ENCODE measurements at places on chromosomes 11 and 22. TPM values are rescaled to one million over a fixed set of nuclear protein-coding genes. Genes with fewer than 3 reads are reported as not detected.

The MUC2 gene
- polyA plus RNA-seq = not detected

The CNGA4 gene
- not detected for polyA plus RNA-seq

The C11orf52 gene
- not detected for polyA plus RNA-seq

The RHOD gene
- not detected for polyA plus RNA-seq

The BAIAP2L2 gene
- not detected for polyA plus RNA-seq

The PHRF1 gene
- 5.4 TPM for polyA plus RNA-seq

The TMEM41B gene
- 5.4 TPM for polyA plus RNA-seq

The OR5B21 gene
- not detected for polyA plus RNA-seq

The MACROD1 gene
- 7.1 TPM for polyA plus RNA-seq

The MS4A12 gene
- not detected for polyA plus RNA-seq

The LARGE2 gene
- polyA plus RNA-seq = not detected

GRCh38 chr11:6648501-6648900 lies 7.1 kb downstream of the DCHS1 start:
- no peaks in the 10 kb centered on the region for H3K27me3 ChIP-seq
- no peak overlapping the region for H3K27ac ChIP-seq
- H3K4me3 ChIP-seq = no peak overlapping the region
- no peak for DNase-seq
- H3K36me3 ChIP-seq = no peaks in the 10 kb centered on the region

DNA sequence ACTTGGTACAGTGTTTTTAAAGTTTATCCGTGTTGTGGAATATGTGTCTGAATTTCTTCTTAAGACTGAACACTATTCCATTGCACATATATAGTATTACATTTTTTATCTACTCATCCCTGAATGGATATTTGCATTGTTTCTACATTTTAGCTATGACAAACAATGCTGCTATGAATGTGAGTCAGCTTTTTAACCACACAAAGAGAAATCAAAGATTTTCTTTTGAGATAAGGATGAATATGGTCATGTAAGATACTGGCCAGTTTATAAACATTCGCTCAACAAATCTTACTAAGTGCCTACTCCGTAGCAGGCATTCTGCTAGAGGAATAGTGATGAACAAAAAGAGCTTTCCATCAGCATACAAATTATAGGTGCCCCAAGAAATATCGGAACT lies 16.5 kb upstream of the OR9G4 start:
- DNase-seq = no peak
- peaks cover 2% of the 10 kb centered on the region for H3K27me3 ChIP-seq
- H3K4me3 ChIP-seq = no peak overlapping the region
- H3K27ac ChIP-seq = no peak overlapping the region

- peak overlapping the region; percentile 23 for H3K4me3 ChIP-seq
- no peaks in the 10 kb centered on the region for H3K36me3 ChIP-seq
- H3K27ac ChIP-seq = peak overlapping the region; percentile 56
Measured at GRCh38 chr22:21832291-21833290, 34.9 kb downstream of the MAPK1 start.

GRCh38 chr11:8739309-8739793 lies 56.8 kb downstream of the RPL27A start:
- no peak overlapping the region for H3K4me3 ChIP-seq
- DNase-seq = no peak
- no peak overlapping the region for H3K27ac ChIP-seq
- no peaks in the 10 kb centered on the region for H3K36me3 ChIP-seq

DNA sequence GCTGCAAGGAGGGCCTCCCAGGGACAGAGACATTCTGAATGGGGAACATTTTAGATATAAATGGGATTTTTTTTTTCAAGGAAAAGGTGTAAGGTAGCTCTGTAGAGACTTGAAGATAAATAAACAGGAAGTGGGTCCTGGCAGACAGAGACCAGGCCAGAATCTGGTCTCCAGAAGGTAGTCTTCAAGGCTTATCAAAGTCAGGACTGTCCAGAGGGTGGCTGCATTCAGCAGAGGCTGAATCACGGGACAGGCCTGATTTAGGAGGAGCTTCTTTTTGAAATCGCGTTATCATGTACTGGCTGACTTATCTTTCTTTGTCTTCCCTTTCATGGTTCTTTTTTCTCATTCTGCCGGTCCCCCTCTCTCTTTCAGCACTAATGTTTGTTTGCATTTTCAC lies 542.9 kb downstream of the NTM start:
- peaks cover 3% of the 10 kb centered on the region for H3K36me3 ChIP-seq
- no peak for DNase-seq
- no peak overlapping the region for H3K27ac ChIP-seq

DNA sequence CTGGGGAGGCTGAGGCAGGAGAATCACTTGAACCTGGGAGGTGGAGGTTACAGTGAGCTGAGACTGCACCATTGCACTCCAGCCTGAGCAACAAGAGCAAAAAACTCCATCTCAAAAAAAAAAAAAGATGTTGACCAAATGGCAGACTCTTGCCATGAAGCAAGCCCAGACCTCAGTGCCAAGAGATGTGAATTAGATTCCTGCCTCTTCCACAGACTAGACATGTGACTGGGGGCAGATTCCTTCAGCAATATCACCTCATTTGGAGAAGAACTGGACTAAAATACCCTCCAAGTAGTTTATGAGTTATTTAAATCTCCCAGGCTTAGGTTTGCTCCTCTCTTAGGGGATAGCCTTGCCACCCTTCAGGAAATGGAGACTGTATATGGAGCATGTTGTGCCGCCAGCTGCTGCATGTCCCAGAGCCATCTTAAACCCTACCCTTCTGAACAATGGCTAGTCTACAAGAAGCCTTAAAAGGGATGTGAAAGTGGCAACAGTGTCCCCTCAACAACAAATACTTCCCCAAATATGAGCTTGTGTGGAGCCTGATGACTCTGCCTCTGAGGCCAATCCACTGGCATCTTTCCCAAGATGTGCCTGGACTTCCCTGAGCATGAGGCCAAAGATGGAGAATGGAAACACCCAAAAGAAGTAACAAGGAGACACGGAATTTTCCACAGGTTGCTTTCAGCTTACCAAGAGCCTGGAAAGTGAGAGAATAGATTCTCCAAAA lies 763 bp upstream of the MS4A7 start:
- H3K27ac ChIP-seq = peak overlapping the region; percentile 54
- H3K4me1 ChIP-seq = peaks cover 3% of the 10 kb centered on the region
- H3K4me3 ChIP-seq = no peak overlapping the region
- H3K36me3 ChIP-seq = no peaks in the 10 kb centered on the region
- DNase-seq = no peak
- H3K27me3 ChIP-seq = no peaks in the 10 kb centered on the region

GRCh38 chr22:25548866-25549464 lies 15.5 kb upstream of the GRK3 start:
- peaks cover 10% of the 10 kb centered on the region for H3K4me1 ChIP-seq
- H3K27ac ChIP-seq = no peak overlapping the region
- H3K27me3 ChIP-seq = no peaks in the 10 kb centered on the region
- no peak overlapping the region for H3K4me3 ChIP-seq
- H3K36me3 ChIP-seq = no peaks in the 10 kb centered on the region
- DNase-seq = no peak

DNA sequence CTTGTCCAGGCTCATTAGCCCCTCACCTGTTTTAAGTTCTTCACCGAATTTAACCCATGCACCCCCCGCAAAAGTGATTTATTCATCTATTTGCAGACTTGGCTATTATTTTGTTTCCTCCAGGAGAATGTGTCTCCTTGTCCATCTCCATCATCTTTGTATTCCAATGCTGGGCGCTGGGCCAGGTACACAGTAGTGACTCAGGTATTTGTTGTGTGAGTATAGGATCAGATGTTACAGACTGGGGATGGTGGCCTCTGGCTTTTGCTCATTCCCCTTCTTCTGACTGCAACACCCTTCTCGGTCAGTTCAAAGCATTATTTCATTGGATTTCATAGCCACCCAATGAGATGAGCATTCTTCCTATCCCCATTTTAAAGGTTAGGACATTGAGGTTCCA lies 408.2 kb downstream of the MN1 start:
- H3K36me3 ChIP-seq = no peaks in the 10 kb centered on the region
- no peak overlapping the region for H3K4me3 ChIP-seq
- H3K27me3 ChIP-seq = peaks cover 6% of the 10 kb centered on the region
- no peak overlapping the region for H3K27ac ChIP-seq

- peaks cover 7% of the 10 kb centered on the region for H3K27me3 ChIP-seq
- H3K36me3 ChIP-seq = no peaks in the 10 kb centered on the region
- H3K4me1 ChIP-seq = peaks cover 8% of the 10 kb centered on the region
- no peak overlapping the region for H3K27ac ChIP-seq
- no peak overlapping the region for H3K4me3 ChIP-seq
- no peak for DNase-seq
Measured at GRCh38 chr11:131691181-131692041, 321.0 kb downstream of the NTM start.

DNA sequence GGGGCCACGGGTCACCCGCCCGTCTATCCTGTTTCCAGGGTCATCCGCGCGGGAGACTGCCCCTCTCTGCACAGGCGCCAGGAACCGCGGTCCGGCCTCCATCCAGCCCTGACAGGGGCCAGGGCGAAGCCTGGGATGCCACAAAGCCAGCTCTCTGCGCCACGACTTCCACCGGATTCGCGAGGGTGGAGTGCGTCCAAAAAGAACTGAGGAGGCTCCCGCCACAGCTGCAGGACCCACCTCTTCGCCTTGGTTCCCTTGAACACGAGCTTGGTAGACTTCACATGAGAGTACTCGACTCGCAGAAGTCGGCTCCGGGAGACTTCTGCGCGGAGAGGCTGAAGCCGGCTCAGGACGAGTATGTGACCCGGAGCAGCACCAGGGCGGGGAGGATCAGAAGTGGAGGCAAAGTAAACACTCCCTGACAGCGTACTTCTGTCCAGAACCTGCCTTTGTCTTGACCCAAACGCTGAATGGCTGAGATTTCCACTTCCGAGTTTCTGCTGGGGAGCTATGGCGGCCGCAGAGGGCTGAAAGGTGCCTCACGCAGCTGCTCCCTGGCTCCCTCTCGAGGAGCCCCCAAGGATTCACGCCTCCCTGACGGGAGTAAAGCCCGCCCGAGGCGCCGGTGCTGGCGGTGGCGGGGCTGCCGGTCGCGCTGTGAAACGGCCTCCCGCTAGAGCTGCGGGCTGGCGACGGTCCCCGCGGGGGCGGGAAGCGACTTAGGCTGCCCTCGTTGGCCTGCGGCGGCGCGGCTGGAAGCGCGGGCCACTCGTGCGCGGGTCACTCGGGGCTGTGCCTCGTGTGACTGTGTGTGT lies 4566.7 kb upstream of the OR11H1 start:
- no peak overlapping the region for H3K27ac ChIP-seq
- peaks cover 5% of the 10 kb centered on the region for H3K36me3 ChIP-seq
- no peaks in the 10 kb centered on the region for H3K4me1 ChIP-seq
- no peak for DNase-seq
- no peaks in the 10 kb centered on the region for H3K27me3 ChIP-seq

GRCh38 chr22:44412136-44412731 lies 85.8 kb downstream of the RTL6 start:
- H3K27ac ChIP-seq = no peak overlapping the region
- DNase-seq = no peak
- no peak overlapping the region for H3K4me3 ChIP-seq
- peaks cover 14% of the 10 kb centered on the region for H3K27me3 ChIP-seq

- no peaks in the 10 kb centered on the region for H3K36me3 ChIP-seq
- H3K27ac ChIP-seq = no peak overlapping the region
- H3K4me3 ChIP-seq = no peak overlapping the region
- H3K27me3 ChIP-seq = peaks cover 7% of the 10 kb centered on the region
Measured at GRCh38 chr22:46000081-46001027, 23.4 kb upstream of the WNT7B start.

- peaks cover 14% of the 10 kb centered on the region for H3K27me3 ChIP-seq
- no peaks in the 10 kb centered on the region for H3K36me3 ChIP-seq
- peaks cover 10% of the 10 kb centered on the region for H3K4me1 ChIP-seq
- no peak for DNase-seq
Measured at GRCh38 chr11:110716361-110716760, 4.1 kb upstream of the ARHGAP20 start.

- peaks cover 3% of the 10 kb centered on the region for H3K27me3 ChIP-seq
- H3K4me1 ChIP-seq = no peaks in the 10 kb centered on the region
- no peak overlapping the region for H3K4me3 ChIP-seq
- no peak overlapping the region for H3K27ac ChIP-seq
Measured at GRCh38 chr11:128564642-128565245, 22.6 kb downstream of the ETS1 start.

GRCh38 chr11:62747475-62748160 lies 6.3 kb downstream of the ZBTB3 start:
- no peak for DNase-seq
- H3K27ac ChIP-seq = no peak overlapping the region
- peaks cover 5% of the 10 kb centered on the region for H3K4me1 ChIP-seq
- H3K4me3 ChIP-seq = no peak overlapping the region

- no peaks in the 10 kb centered on the region for H3K27me3 ChIP-seq
- H3K36me3 ChIP-seq = no peaks in the 10 kb centered on the region
- H3K27ac ChIP-seq = no peak overlapping the region
- no peaks in the 10 kb centered on the region for H3K4me1 ChIP-seq
Measured at GRCh38 chr11:100294748-100295147, 392.3 kb upstream of the ARHGAP42 start.

DNA sequence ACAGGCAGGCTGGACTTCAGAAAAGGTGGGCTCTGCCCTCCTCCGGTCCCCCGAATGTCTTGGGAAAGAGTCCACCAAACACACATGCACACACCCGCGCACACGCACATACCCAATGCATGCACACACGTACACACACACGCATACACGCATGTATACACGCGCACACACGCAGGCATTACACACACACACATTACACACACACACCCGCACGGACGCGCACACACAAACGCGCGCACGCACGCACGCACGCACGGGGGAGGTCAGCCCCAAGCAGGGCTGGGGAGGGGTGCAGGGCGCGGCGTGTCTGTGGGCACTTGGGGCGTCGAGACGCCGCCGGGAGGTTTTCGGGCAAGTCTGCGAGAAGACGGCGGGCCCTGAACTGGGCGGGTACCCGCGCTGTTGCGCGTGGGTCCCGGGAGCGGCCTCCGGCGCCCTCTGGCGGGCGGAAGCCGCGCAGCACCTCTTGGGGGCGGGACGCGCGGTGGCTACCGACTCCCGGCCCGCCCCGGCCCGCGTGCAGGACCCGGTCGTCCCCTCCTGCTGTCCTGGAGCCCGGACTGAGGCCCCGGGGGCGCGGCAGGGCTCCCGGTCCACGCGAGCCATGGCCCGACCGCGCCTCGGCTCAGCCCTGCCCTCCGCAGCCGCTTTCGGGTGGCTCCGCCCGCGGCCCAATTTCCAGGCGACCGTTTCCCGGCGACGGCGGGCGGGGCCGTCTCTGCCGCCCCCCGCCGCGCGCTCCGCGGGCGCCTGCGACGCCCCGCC lies 3.6 kb downstream of the SEPTIN5 start:
- no peaks in the 10 kb centered on the region for H3K36me3 ChIP-seq
- peaks cover 26% of the 10 kb centered on the region for H3K27me3 ChIP-seq
- H3K27ac ChIP-seq = no peak overlapping the region
- peaks cover 8% of the 10 kb centered on the region for H3K4me1 ChIP-seq
- peak overlapping the region; percentile 83 for H3K4me3 ChIP-seq

GRCh38 chr11:120073196-120073595 lies 64.7 kb downstream of the TRIM29 start:
- peaks cover 8% of the 10 kb centered on the region for H3K27me3 ChIP-seq
- H3K27ac ChIP-seq = no peak overlapping the region
- H3K36me3 ChIP-seq = no peaks in the 10 kb centered on the region
- no peaks in the 10 kb centered on the region for H3K4me1 ChIP-seq
- H3K4me3 ChIP-seq = no peak overlapping the region
